Pancreas (tissue), 10 donors: ENCODE measurements at places on chromosomes 2 and 18. TPM values are rescaled to one million over a fixed set of nuclear protein-coding genes. Genes with fewer than 3 reads are reported as not detected.

DNA sequence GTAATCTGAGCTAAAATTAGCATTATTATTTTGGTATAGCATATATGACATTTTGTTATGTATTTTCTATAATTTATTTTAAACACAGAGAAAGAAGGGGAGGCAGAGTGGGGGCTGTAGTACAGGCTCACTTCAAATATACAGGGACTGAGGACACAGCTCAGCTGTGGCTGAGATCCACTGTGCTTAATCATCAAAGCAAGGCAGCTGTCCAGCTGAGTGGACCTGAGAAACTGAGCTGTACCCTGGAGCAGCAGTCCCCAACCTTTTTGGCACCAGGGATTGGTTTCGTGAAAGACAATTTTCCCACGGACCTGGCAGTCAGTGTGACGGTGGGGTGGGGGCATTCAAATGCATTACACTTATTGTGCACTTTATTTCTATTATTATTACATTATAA is 687.2 kb downstream of the RNF144A start:
- no peak for DNase-seq

GRCh38 chr2:25374827-25375226 is 33.1 kb upstream of the DNMT3A start:
- DNase-seq: no peak

DNA sequence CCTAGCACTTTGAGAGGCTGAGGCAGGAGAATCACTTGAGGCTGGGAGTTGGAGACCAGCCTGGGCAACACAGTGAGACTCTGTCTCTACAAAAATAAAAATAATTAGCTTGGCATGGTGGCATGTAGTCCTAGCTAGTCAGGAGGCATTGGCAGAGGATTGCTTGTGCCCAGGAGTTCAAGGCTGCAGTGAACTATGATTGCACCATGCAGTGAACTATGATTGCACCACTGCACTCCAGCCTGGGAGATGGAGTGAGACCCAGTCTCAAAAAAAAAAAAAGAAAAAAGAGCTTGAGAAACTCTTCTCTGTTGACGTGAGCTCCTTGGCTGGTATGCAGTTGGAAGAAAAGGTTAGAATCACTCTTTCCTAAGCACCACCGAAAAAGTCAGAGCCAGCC is 125.1 kb upstream of the TNP1 start:
- no peak for DNase-seq

Gene HRH4
- polyA plus RNA-seq: not detected

DNA sequence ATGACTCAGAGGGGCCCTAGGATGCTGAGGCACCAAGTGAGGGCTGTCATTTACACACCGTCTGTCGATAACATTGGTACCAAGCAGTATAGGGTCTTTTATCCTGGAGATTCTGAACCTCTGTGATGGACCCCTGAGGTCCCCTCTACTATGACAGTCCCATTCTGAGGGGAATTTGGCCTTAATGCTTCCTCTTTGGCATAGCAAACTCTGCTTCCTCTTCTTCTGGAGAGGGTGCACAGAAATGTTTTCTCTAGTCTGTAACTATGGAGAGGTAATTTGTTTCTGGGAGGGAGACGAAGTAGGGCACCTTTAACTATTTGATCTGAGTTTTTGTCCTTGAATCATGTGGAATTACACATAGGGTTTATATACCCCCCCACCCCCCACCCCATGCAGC is 44.8 kb downstream of the INPP4A start:
- DNase-seq: no peak

Gene NTSR2
- not detected for polyA plus RNA-seq

- no peak for DNase-seq
Observed at GRCh38 chr18:56593906-56594305, 44.5 kb downstream of the TXNL1 start.

DNA sequence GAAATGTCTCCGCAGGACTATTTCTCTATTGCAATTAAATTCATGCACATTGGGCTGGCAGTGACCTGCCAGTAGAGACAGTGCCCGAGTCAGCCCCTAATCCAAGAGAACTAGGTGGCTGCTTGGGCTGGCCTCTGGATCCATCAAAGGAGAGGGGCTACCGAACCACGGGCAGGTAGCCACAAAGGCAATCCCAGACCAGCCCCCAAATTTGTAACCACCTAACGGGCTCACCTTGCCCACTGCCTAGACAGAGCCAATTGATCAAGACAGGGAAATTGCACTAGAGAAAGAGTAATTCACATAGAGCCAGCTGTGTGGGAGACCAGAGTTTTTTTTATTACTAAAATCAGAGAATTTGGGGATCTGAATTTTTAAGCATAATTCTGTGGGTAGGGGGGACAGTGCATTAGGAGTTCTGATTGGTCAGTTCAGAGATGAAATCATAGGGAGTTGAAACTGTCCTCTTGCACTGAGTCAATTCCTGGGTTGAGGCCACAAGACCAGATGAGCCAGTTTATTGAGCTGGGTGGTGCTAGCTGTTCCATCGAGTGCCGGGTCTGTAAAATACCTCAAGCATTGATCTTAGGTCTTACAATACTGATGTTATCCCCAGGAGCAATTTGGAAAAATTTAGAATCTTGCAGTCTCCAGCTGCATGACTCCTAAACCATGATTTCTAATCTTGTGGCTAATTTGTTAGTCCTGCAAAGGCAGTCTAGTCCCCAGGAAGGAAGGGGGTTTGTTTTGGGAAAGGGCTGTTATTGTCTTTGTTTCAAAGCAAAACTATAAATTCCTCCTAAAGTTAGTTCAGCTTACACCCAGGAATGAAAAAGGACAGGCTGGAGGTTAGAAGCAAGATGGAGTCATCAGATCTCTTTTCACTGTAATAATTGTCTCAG is 260.4 kb upstream of the SP5 start:
- no peak for DNase-seq

DNA sequence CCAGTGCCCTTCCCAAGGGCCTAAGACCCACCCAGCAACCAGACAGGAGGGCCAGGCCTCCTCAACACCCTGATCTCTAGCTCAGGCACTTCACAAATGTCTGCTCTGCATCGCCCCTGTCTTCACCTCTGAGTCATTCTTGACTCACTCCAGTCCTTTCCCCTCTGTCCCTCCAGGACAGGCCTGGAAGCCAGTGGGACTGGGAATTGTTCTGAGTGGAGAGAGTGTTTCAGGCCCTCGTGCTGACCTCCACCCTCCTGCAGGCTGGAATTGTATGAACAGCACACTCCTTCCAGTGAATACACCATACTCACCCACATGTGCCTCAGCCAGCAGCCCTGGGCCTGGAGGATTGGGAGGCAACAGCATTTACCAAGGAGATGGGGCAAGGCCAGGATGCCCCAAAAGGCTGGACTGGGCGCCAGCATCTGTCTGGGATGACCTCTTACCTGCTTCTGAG is 304.2 kb downstream of the CYP26B1 start:
- no peak for DNase-seq

DNA sequence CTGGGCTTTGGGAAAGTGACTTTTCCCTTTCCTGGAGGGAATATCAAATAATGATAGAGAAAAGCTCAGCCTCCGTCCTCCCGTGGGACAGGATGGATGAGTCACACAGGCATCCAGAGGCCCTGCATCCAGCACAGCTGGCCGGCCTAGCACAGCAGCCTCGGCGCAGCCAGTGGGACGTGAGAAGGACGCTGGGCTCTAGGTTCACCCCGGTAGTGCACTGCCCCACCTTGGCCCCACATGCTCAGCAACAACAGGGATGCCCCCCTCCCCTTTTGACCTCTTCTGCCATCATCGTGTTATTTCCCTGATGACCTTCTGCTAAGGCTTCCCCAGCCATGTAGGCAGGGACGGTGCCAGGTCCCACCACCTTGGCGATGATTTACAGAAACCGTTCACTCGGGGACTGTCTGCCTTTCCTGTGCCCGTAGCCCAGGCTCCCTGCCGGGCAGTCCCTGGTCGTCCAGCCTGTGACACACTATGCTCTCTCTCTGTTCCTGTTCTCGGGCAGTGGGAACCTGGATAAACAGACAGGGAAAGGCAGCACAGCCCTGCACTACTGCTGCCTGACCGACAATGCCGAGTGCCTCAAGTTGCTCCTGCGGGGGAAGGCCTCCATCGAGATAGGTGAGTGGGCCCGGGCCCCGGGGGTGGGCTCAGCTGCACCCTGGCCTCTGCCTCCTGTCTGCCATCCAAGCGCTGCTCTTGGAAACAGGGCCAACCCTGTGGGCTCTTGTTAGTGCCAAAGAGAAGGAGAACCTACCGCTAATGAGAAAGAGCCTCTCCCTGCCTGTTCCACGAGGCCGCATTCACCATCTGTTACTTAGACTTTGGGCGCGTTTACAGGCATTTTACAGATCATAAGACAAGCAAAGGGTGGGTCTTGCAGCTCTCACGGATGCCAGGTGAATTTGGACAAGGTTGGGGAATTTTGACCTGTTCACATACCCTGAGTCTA is 44.6 kb downstream of the ITGB1BP1 start:
- no peak for DNase-seq

- no peak for DNase-seq
Observed at GRCh38 chr2:58054264-58054663, 7.7 kb downstream of the VRK2 start.

DNA sequence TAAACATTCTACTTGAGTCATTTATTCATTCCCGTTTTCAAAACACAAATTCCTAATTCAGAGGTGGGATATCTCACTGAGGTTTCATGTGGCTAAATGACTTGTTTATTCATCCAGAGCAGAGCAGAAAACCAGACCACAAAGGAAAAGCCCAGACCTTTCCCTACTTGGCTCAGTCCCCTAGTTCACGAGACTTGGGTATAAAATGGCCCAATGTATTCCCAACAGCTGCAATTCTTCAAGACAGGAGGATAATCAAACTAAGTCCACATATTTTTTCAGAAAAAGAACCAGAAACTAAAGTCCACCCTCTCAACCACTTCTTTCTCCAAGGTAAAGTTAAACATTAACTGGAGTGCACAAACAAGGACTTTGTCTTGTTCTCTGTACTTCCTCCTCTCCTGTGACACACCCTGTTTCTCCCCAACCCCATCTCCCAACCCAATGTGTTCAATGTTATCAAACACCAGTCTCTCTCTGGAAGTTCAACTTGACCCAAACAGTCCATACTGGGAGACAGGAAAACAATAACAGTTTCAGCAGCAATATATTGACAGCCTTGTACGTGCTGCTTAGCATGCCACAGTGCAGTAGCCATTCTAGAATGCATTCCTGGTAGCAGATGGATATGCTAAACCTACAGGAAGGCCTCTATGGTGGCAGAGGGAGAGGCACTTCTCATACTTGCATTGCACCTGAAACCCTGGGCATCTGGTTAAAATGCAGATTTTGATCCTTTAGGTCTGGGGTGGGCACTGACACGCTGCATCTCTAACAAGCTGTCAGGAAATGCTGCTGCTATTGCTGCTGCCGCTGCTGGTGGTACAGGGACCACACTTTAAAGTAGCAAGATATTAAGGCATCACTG is 110.7 kb downstream of the INO80D start:
- no peak for DNase-seq
